CD4-positive, alpha-beta T cell treated with Interleukin-15 for 4 hours (primary cell): ENCODE measurements at places on chromosomes 1 and 21.

- no peak for DNase-seq
Measured at GRCh38 chr1:225942574-225942973, 1.6 kb upstream of the LEFTY2 start.

GRCh38 chr1:30778154-30778978 is 20.8 kb upstream of the LAPTM5 start:
- DNase-seq: no peak

- DNase-seq: no peak
Measured at GRCh38 chr1:94411237-94411636, 7.0 kb upstream of the ABCD3 start.

DNA sequence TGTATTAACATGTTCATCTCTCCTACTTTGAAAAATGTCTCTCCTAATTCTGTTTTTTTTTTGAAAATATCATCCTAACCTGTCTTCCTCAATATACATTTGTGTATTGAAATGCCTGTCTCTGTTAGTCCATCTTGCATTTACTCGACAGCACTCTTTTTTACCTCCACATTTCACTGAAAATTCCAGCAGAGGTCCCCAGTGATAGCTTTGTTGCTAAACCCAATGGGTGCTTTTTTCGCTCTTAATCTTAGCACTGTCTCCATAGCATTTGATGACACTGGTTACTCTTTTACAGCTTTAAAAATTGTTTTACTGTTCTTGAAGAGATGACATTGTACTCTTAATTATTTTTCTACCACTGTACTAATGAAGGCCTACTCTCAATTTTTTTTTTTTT is 10.8 kb downstream of the OSBPL9 start:
- DNase-seq: no peak

DNA sequence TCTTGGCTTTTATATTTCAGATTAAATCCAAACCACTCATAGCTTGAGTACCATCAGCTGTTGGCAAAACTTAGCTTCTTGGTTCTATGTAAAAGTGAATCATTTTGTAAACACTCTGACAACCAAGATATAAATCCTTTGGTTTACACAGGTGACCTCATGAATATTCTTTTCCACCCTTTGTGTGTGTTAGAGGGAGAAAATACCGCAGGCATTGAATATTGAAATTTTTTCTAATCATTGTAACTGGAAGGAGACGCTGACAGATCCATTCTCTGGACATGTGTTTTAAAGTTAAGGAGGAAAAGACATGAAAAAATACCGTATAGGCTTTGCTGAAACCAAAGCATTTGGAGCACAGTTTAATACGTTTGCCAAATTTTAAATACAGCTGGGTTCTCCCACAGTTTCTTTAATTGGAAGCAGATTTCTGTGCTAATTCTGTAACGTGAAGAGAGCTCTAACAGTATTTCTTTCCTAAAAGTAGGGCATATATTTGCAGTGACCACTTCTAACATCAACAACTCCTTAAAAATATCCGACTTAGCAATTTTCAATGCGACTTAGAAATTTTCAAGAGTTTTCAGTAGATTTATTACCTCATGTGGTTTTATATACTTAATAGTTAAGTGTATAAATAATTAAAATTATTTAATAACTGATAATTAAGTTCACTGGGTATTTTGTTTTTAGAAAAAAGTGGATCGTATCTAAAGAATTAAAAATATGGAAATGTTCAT is 388.2 kb downstream of the USP25 start:
- DNase-seq: no peak
